Globus pallidus (tissue), 1 donor: ENCODE measurements at places on chromosomes 7 and 10.

GRCh38 chr10:22693371-22693784 lies 21.0 kb downstream of the PIP4K2A start:
- DNase-seq = no peak

DNA sequence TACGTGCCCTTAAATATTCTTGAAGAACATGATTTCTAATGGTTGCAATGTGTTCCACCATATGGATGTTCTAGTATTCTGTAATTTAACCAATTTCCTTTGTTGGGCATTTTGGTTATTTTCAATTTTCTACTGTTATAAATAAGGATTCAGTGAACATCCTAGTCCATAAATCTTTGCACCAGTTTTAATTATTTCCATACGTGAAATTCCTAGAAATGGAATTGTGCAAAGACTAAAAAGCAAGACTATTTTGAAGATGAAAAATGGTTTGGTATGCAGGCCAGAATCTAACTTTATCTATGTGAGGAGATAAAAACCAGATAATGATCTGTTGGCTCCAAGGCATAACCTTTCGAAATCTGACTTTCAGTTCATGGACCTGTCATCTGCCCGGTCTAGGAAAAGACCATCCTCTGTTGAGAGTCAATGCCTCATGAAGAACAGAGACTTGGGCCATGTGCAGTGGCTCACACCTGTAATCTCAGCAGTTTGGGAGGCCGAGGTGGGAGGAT lies 633.2 kb upstream of the NRP1 start:
- DNase-seq = no peak

- DNase-seq = no peak
Observed at GRCh38 chr10:51983481-51983880, 284.1 kb upstream of the CSTF2T start.

DNA sequence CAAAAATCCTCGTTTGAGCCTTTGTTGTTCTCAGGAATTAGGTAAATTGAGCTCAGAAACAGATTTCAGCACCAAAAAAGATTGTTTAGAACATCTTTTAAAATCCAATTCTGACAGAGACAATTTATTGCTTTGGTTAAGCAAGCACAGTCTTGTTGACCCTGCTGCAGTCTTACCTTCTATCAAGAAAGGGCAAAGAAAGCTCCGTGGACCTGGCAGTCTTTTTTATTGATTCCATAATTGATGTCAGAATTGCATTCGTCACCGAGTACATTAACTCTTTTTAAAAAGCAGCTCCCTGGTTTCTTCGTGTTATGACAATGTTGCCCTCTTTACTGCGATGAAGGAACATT lies 334.8 kb downstream of the FGFR2 start:
- DNase-seq = no peak

- no peak for DNase-seq
Observed at GRCh38 chr7:101558742-101559325, 70.3 kb downstream of the MYL10 start.

- no peak for DNase-seq
Observed at GRCh38 chr10:33129996-33130386, 172.0 kb upstream of the ITGB1 start.

- no peak for DNase-seq
Observed at GRCh38 chr10:102615361-102615760, 28.9 kb upstream of the TRIM8 start.

DNA sequence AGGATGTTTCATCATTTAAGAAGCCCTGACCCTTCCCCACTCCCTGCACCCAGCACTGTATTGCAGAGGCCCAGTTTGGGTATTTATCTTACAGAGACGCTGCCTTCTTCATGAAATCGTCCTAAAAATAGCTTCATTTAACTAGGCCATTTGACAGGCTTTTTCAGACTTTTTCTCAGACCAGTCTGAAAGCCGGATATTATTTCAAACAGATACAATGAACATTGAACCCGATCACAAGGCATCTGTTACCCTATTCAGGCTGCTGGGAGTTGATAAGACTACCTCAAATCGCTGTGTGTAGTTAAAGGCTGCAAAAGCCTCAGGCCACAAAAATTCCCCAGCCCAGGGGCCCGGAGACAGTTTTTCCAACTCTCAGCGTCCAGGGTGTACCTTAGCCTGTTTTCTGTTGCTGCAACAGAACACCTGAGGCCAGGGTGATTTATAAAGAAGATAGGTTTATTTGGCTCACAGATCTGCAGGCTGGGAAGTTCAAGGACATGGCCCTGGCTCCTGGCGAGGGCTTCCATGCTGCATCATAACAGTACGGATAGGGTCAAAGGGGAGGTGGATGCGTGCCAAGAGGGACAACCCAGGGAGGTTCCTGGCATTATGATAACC lies 130.7 kb upstream of the SH2B2 start:
- no peak for DNase-seq

DNA sequence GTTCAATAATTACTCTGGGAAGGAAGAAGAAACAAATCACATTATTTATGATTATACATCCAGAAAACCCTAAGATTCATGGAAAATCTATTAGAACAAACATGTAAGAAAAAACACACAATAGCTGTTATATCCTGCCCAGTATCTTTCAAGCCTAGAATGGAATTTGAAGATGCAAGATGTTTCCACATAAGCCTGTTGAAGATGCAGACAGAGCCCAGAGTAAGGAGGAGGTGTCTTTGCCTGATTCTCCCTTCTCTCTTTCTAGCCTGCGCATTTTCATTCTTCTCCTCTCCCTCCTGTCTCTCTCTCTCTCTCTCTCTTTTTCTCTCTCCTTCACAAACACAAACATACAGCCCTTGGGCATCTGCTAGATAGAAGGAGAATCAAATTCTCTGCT lies 170.1 kb upstream of the INHBA start:
- DNase-seq = no peak

DNA sequence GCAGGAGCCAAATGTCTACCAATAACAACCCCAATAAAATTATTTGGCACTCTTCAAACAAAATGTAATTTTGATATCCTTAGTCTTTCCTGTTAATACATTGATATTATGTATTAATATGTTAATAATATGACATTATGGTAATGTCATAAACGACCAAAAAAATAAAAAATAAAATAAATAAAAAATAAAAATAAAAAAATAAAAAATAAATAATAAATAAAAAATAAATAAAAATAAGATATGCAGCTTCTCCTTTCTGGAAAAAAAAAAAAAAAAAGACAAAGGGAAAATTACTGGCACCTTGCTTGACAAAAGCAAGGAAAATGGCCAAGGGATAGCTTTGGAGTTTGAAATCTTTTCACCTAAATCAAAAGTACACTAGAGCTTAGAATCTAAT lies 168.5 kb downstream of the PPP1R17 start:
- DNase-seq = no peak

GRCh38 chr7:158357898-158358821 lies 229.5 kb downstream of the PTPRN2 start:
- DNase-seq = no peak

DNA sequence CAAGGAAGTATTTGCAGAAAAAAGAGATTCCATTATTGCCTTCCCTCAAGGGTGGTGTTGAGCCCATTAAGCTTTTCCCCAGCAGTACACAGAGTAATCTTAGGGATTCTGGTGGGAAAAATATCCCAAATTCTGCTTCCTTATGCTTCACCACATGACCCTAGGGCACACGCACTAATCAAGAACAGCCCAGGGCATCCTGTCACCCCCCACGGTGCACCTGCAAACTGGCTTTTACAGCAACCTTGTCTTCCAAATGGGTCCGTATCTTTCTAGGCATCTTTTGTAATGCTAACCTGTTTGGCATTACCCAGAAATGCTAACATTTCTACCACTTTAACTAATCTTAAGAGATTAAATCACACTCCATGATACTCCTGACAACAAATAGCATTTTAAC lies 926 bp upstream of the C7orf33 start:
- DNase-seq = no peak

DNA sequence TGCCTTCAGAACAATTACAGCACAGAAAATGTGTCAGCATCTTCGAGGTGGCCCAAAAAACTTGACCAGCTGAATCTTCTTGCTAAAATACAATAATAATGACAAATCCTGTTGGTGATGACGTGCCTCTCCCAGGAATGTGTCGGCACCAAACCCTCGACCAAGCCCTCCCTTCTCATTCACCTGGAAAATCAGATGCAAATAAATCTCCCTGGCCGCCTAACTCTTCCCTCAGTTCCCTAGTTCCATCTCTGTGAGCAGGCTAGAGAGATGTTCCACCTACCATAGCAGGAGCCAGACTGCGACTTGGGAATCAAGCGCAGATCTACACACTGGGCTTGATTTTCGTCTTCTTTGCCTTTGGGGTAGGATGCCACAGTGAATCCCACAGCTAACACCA lies 4.1 kb downstream of the PRSS1 start:
- DNase-seq = no peak

GRCh38 chr10:24331457-24331856 lies 122.5 kb downstream of the KIAA1217 start:
- peak; percentile 15 for DNase-seq

GRCh38 chr10:69321039-69321715 lies 42.9 kb downstream of the HK1 start:
- DNase-seq = no peak

- DNase-seq = no peak
Observed at GRCh38 chr7:151628846-151629604, 109.3 kb upstream of the RHEB start.

GRCh38 chr10:43202224-43202656 lies 64.0 kb downstream of the CSGALNACT2 start:
- no peak for DNase-seq

DNA sequence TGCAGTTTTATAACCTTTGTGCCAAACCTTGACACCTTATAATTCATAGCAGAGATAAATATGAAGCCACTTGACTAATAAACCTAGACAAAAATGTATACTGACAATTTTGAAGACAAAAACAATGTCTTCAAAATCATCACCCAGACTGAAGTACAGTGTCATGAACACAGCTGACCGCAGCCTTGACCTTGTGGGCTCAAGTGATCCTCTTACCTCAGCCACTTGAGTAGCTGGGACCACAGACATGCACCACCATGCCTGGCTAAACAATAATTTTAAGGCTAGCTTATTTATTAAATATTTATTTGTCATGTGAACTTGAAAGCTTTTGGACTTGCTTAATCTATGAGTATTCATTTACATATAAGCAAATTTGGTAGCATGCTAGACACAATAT lies 24.3 kb downstream of the IL6 start:
- no peak for DNase-seq

DNA sequence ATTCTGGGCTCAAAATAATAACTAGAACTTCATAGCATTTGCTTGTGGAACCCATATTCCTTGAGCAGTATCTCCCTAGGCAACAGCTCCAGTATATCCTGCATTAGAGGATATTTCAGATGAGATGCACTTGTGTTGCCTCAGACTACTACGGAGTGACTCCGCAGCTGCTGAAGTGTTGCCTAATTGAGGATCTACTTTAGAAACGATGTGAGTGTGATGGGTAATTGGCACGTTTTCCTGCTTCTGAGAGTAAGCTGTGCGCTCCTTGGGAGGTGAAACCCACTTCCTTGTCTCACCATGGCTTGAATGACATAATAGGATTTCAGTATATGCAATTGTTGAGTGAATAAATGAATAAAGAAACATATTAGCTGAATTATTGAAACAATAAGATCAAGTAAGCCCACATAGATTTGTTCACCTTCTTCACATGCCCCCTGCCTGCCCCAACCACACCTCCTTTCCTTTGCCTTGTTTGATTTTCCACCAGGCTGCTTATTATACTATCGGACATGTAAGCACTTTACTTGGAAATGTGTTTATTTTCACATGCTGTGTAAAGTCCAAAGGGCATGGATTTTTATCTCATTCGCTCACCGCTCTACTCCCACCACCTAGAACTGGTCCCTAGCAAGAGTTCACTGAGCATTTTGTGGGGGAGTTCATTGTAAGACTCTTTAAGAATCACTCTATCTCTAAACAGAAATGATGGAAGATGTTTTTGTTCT lies 303.8 kb downstream of the KCNMA1 start:
- no peak for DNase-seq

- DNase-seq = peak; percentile 78
Observed at GRCh38 chr7:139777948-139778841, at the start of gene HIPK2. Gene HIPK2, minus strand, starts transcription at chr7:139777998. Its CDS starts 375 bp downstream, at chr7:139777623.

GRCh38 chr7:96316949-96317348 lies 4.9 kb downstream of the SLC25A13 start:
- no peak for DNase-seq

GRCh38 chr10:120221873-120222485 lies 235.0 kb upstream of the PLPP4 start:
- no peak for DNase-seq
